Tongue (tissue), 3 donors: ENCODE measurements at places on chromosomes 16 and 17. TPM values are rescaled to one million over a fixed set of nuclear protein-coding genes. Genes with fewer than 3 reads are reported as not detected.

Gene EXOC3L1
- 3.6 TPM for total RNA-seq

Gene HSPB9
- total RNA-seq, result not detected

Gene RNF222
- 0.21 TPM for total RNA-seq

Gene TBC1D3E
- not detected for total RNA-seq

Gene KIF19
- total RNA-seq, result 2.5 TPM

Gene TAC4
- not detected for total RNA-seq

Gene GID4
- total RNA-seq, result 7.1 TPM

Gene YBX2
- 0.51 TPM for total RNA-seq

Gene CDRT15
- not detected for total RNA-seq
